ENCODE measurements at places on chromosomes 3 and 15. TPM values are rescaled to one million over a fixed set of nuclear protein-coding genes. Genes with fewer than 3 reads are reported as not detected.
A peak's percentile ranks its signal among the peaks of the same experiment; 100 is the strongest.

GRCh38 chr3:11530153-11530721 is 113.5 kb downstream of the VGLL4 start:
- no peak for DNase-seq

- DNase-seq: no peak
Observed at GRCh38 chr3:141457624-141458236, 29.1 kb upstream of the RASA2 start.

GRCh38 chr3:9765865-9766264 is 3.9 kb downstream of the CAMK1 start:
- DNase-seq: no peak

DNA sequence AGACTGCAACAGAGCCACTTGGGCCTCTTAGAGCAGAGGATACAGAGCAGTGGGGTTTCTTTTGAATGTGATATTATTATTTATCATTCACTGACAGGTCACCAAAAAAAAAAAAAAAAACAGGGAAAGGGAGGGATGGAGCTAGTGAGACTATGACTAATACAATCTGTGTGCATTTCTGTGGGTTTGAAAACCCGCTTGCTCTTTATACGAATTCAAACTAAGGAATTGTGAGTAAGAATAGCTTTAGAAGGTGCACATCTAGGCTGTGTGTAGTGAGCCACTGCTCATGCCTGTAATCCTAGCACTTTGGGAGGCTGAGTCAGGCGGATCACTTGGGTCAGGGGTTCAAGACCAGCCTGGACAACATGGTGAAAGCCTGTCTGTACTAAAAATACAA is 186.6 kb upstream of the MANF start:
- no peak for DNase-seq

GRCh38 chr3:46851364-46852333 is 11.6 kb downstream of the MYL3 start:
- no peak for DNase-seq

DNA sequence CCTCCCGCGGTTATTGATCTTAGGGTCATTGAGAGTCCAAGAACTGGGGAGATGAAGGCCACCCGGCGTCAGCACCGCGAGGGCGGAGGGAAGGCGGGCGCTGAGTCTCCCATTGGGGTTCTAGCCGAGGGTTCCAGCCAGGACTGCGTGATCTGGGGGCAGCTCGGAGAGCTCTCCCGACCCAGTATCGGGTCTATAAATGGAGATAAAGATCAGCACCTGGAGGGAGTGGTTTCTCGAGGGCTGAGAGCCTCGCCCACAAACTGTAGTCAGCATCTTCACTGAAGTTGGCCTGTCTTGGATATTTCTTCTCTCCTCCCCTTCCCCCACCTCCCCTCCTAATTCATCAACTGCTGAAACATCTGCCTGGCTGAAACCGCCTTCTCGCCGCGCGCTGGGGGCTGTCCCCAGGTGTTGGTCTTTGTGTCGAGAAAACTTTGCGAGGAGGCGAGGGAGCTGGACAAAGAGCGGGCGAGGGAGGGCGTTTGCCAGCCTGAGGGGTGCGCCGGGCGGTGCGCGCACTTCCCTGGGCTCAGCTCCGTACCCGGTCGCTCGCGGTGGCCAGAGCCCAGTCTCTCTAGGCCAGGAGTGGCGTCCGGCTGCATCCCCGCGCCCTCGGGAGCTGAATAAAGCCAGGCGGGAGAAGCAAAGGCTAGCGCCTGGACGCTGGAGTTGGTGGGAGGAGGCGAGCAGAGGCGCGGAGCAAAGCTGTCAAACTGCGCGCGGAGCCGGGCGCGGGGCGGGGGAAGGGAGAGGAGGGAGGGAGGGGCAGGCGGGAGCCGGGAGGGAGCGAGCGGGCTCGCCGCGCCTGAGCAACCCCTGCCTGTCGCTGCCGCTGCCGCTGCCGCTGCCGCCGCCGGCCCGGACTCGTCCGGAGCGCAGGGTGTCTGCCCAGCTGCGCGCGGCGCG is at the start of gene ST8SIA2:
ST8SIA2 (plus strand) TSS at position 811 of the 909 bp plus-strand sequence. CDS start 184 bp downstream, outside the sequence.
- no peak for DNase-seq

DNA sequence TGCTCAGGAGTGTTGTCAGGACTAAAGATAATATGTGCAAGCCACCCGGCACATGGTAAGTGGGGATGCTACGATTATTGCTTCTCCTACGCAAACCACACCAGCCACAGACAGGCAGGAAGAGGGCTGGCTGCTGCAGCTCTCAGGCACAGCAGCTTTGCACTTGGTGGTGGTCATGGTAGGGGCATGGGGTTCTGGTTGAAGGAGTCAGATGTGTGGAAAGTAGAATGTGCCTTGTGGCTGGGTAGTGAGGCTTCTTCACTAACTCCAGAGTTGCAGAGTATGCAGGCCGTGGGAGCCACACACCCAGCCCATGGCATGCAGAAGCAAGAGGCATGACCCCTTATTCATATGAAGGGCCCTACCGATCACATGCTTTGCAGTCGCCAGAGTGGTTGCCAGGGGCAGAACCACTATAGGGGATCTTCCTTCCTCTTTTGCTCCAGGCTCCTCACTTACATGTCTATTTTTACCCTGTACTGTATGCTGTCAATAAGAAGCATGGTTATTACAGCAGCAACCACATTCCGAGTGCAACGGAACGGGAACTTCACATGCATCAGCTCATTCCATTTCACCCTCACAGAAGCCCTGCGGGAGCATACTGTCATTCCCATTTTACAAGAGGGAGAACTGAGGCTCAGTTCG is 59.2 kb upstream of the HERC1 start:
- peak; percentile 92 for DNase-seq

GRCh38 chr3:108602249-108602934 is 12.9 kb downstream of the DZIP3 start:
- DNase-seq: no peak

DNA sequence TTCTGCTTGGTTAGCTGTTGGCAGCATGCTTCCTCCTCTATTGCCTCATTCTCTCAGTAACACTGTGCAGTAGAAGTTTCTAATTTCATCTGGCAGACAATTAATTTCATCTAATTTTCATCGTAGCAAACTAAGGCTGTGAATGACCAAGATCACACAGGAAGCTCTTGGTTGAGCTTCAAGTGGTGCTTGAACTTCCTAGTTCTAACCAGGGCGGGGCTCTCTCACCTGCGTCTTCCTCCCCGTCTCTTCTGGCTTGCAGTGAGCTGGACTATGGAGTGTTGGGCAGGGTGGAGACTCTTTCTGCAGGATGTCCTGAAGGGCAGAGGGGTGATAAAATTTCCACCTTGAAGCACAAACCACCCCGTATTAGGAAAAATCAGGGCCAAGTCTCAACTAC is 2.0 kb upstream of the IL16 start:
- DNase-seq: no peak

DNA sequence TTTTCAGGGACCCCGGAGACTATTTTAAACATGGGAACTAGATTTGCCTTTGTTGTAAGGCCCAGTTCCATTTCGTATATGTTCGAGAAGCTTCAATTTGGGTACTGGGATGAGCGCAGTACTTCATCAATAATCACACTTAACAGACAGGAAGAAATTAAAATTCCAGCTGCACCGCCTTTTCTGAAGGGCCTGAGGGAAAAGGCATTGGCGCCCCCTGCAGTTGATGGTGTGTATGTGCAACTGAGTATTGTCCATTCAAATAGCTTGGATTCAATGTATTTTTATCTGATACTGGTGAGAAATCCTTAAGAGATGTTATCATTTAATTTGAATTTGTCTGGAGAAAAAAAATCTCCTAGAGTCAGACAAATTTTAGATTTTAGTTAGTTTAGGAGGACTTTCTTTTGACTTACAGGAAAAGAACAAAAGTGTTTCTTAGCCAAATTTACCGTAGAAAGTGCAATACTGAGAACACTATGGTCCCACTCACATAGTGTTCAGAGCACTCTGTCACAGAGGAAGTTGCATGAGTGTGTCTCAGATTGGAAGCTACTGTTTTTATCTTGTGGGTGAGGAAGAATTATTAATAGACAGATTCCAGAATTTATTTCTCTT is 5.4 kb upstream of the ALDH1A2 start:
- DNase-seq: peak; percentile 67

- DNase-seq: no peak
Observed at GRCh38 chr15:35126236-35126635, 41.1 kb upstream of the NANOGP8 start.

- DNase-seq: no peak
Observed at GRCh38 chr3:102085431-102086176, 236.3 kb downstream of the NFKBIZ start.

DNA sequence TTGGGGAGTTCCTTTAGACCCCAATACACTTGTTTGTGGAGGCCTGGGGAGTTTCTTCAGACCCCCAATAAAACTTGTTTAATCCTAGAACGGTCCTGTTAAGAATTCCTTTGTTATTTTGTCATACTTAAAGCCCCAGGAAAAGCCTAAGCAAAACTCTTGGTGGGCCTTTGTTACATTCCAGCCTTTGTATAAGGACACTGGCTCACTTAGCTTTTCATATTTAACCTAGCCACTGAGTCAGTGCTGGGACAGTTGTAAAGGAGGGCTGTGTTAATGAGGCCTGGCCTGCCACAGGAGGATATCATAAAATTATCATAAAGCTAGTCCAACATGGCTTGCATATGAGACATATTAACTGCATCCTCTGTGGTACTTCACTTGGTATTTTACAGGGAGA is 760.1 kb downstream of the ZNF385D start:
- DNase-seq: no peak

DNA sequence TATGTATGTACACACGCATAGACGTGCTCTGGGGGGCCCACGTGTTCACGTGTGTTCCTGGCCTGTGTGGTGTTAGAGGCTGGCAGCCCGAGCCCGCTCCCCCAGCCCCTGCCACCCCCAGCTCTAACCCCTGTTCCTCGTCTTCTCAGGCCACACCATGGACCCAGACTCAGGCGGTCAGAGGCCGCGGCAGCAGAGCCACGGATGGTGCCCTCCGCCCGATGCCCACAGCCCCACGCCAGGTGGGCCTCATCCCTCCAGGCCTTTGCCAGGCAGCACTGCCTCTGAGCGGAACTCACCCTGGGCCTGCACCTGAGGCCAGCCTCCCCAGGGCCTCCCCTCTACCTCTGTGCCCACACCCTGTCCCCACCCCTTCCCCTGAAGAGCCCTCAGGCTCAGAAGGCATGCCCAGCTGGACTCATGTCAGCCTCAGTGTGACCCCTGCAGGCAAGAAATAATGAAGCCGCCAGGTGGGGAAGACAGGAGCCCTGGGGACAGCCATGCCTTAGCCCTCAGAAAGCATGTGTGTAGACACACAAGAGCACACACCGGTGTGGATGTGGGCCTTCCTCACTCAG is 16.4 kb upstream of the GNAT1 start:
- no peak for DNase-seq

DNA sequence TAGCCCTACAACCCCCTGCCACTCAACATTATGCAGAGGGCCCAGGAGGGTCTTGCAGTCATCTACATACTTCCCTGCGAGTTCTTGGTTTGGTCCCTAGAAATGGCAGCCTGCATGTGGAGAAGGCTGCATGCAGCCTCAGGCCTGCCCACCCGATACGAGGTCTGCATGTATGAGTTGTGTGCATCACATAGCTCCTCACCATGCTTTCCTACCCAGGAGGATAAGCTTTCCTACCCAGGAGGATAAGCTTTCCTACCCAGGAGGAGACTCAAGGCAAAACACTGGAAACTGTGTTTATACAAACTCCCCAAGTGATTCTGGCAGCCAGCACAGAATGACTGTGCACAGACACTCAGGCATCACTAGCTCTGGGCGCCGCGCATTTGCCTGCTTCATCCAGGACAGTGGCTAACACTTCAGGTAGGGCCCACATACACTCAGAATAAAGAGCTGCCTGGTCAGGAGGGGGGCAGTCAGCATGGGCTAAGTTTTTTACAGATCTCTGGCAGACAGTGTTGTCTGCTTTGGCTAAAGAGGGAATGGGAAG is 187.7 kb downstream of the THSD4 start:
- DNase-seq: no peak

DNA sequence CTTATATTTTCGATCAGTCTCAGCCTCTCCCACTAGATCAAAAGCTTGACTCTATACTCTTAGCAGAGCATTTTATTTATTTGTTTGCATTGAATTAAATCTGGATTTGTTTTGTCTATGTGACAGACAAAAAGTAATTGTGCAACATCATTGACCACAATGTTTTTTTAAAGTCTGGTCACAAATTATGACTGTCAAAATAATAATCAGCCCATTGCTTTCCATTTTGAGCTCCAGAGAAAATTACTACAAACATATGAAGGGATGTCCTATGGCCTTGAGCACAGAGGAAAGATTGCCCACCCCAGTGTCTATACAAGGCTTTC is 82.3 kb downstream of the FSIP1 start:
- DNase-seq: no peak

- no peak for DNase-seq
Observed at GRCh38 chr3:130707902-130708601, 38.6 kb downstream of the PIK3R4 start.

DNA sequence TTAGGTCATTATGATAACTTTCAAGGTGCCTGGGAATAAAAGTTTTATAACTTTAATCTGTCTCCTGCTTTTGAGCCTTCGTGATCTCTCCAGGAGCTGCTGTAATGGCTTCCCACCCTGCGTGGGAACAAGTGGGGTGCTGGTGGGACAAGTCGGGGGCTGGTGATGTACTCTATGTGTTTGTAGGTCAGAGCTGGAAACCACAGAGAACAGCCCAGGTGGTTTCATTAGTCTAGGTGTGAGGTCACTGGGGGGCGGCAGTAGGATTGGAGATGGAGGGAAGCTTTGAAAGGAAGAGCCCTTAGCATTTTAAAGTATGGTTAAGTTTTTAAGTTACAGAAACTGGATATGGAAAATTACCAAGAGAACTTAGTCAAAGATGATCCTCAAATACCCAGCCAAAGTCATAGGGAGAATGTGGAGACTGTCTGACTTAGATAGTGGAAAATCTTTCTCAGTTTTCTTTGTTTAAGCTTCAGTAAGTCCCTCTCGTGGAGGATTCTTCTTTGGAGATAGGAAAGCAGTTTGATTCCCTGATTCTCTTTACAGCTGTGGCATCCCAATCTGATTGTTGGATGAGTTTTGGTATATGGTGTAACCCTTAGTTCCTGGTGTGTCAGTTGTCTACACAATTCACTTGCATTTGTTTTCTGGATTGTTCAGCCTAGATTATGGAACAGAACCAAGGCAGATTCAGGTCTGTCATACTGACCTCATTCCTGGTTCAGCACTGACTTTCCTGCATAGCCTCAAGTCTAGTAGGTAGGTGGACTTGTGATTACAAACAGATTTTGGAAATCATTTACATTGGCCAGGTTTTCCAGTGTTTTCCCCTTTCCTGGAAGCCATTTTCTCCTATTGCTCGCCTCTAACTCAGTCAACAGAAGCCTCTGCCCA is 115.6 kb downstream of the FNDC3B start:
- no peak for DNase-seq

The A4GNT gene
- total RNA-seq: not detected

The GASK1A gene
- total RNA-seq: 0.29 TPM

The HACD2 gene
- total RNA-seq: 23.1 TPM

The PLD1 gene
- total RNA-seq: 7.7 TPM

The CDCP1 gene
- 0.29 TPM for total RNA-seq

The ECE2 gene
- not detected for total RNA-seq

The OR5K4 gene
- not detected for total RNA-seq

The CHRM5 gene
- not detected for total RNA-seq

The TJP1 gene
- 0.14 TPM for total RNA-seq

The ALDH1A3 gene
- not detected for total RNA-seq

The CSPG5 gene
- total RNA-seq: 0.29 TPM
